K562 (cell line): ENCODE measurements at places on chromosomes 12 and 14. TPM values are rescaled to one million over a fixed set of nuclear protein-coding genes. Genes with fewer than 3 reads are reported as not detected.
A peak's percentile ranks its signal among the peaks of the same experiment; 100 is the strongest.

Gene CELA1
- 0.22 TPM in 1 of 2 replicates, not detected in the other for total RNA-seq

Gene PRH1
- total RNA-seq = 4.1 and 6.0 TPM in 2 replicates

GRCh38 chr12:78002878-78003277 is 172.2 kb downstream of the NAV3 start:
- no peak for DNase-seq

Gene SLC38A4
- total RNA-seq = 0.09 and 0.16 TPM in 2 replicates

DNA sequence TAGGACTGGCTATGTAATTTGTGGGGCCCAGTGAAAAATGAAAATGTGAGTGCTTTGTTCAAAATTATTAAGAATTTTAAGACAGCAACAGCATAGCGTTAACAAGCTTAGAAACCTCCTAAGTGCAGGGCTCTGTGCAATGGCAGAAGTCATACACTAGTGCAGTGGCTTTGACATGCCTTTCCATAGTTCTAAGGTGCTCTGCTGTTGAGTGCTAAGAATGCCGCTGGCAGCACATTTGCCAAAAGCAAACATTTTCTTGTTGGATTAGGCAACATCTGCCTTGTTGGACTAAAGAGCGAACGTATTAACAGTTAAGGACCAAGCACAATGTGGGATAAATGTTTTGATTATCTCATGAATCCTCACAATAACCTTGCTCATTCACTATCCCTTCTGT is 244.9 kb upstream of the PDE3A start:
- no peak for DNase-seq

DNA sequence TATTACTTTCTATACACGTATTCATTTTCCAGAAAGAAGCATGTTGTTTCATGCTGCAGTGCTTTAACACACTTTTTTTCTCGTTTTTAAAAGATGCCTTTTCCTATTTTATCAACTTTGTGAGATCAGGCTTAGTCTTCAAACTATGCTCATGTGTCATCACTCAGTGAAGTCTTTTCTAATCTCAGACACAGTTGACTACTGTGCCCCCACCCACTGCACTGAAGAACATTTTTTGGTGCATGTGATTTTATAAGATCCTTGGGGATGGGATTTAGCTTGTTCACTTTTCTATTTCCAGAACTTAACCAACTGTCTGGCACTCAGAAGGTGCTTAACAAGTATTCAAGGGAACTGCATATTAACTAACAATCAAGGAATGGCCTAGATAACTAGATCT is 85.5 kb downstream of the CDK17 start:
- DNase-seq = no peak

DNA sequence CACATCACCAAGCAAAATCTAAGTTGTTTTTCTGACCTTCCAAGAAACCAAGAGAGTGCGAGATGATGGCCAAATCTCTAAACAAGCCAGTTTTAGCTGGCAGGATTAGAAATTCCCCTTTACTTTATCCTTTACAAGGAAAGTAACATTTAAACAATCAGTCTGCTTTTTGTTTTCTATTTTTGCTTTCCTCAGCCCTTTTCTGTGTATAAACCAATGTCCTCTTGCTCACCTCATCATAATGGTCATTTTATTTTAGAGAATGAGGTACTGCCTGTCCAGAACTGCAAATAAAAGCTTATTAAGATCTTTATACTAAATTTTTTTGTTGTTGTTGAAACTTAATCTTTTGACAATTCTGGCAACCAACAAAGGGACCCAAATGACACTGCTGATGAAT is 442.4 kb upstream of the GARIN6 start:
- no peak for DNase-seq

GRCh38 chr14:98960617-98961013 is 311.4 kb downstream of the BCL11B start:
- DNase-seq = no peak

GRCh38 chr12:2408262-2408661 is 355.5 kb downstream of the CACNA1C start:
- no peak for DNase-seq

GRCh38 chr14:39491134-39491571 is 58.9 kb upstream of the FBXO33 start:
- DNase-seq = peak; percentile 6

- no peak for DNase-seq
Measured at GRCh38 chr12:2633176-2633824, 161.5 kb upstream of the FKBP4 start.

GRCh38 chr14:93830753-93831461 is 42.6 kb upstream of the PRIMA1 start:
- DNase-seq = no peak

GRCh38 chr12:51961834-51962233 is 10.3 kb downstream of the ACVR1B start:
- no peak for DNase-seq

Gene HHIPL1
- not detected in 2 replicates for total RNA-seq

GRCh38 chr12:121804417-121805111 is 755 bp downstream of the SETD1B start:
- DNase-seq = peak; percentile 34

DNA sequence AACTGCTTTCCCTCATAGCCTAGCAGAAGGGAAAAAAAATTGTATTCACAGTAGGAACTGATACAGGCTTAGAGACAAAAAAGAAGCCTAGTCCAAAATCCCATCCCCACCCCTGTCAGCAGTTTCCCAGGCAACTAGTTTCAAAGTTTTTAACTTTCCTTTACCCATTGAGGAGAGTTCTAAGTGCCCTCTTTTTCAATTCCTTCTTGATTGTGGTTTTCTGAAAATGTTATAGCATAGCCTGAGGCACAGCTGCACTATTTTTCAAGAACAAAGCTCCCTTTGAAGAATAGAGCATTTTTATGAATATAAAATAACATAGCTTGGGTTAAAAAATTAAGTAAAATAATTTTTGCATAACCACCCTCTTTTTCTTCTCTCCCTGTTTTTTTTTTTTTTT is 81.6 kb downstream of the IPO8 start:
- DNase-seq = no peak

Gene MARCHF9
- 10.1 and 10.7 TPM in 2 replicates for total RNA-seq

- no peak for DNase-seq
Measured at GRCh38 chr14:104999361-104999760, 13.8 kb downstream of the CLBA1 start.

Gene ATF7
- 20.7 and 23.8 TPM in 2 replicates for total RNA-seq

DNA sequence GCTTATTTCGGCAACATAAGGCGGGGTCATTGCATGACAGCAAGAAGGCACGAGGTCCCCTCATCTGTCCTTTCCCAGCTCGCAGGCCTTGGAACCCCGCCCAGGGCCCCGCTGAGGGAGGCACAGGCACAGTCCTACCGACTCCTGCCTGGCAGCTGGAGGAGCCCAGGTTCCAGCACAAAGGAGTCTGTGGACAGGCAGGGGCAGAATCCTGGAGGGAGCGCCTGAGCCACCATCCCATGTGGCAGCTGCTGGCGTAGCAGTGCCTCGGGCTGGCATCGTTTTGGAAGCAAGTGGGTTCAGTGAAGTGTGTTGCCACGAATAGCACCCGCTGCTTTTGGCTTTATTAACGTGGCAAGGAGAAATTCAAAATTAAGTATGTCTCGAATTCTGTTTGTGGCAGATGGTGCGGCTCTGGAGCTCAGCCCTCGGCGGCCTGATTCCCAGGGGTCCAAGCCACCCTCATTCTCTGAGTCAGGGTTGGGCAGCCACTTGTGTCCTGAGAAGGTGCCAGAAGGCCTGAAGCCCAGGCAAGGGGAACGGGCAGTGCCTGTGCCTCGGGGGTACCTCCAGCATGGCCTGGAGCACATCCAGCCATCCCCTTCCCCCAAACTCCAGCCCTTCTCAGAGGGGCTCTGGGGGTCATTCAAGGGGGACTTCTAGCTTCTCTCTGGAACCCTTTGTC is 35.9 kb downstream of the SLC8B1 start:
- no peak for DNase-seq

Gene JDP2
- 8.9 and 9.6 TPM in 2 replicates for total RNA-seq

- no peak for DNase-seq
Measured at GRCh38 chr12:28456934-28457710, 266.9 kb downstream of the CCDC91 start.

GRCh38 chr12:106205208-106206069 is 42.4 kb downstream of the CKAP4 start:
- DNase-seq = no peak

DNA sequence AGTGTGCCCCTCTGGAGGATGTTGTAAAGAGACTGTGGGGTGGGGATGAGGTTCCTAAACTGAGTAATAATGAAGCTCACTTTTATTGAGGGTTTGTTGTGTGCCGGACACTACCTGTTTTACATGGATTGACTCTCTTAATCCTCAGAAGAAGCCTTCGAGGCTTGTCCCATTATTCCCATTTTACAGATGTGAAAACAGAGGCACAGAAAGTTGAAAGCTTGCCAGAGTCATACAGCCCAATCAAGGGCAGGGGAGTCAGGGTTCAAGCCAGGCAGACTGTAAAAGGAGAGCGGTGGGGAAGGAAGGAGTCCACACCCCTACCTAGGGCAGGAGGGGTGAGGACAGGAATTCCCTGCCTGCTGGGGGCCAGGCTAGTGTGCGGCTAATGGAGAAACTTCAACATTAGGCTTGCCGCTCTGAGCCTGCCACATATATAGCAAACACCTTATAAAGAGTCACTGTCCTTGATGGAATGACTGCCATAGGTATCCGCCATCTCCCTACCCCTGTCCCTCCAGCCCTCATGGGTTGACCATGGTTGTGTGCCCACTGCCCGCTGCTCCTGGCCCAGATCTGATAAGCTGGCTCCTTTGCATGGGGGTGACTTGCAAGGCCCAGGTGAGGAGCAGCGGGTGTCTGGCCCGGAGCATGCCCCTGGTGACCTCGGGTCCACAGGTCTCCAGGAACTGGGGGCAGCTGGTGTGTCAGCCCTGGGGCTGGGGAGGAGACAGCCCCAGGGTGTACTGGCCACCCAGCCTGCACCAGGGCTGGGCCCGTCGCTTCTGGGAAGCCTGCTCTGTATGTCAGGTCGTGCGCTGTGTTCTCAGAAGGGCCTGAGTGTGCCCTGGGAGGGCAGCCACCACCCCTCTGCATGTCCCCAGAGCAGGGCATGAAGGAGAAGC is 12.2 kb downstream of the ORAI1 start:
- DNase-seq = no peak

- no peak for DNase-seq
Measured at GRCh38 chr12:47121146-47121545, 41.4 kb upstream of the AMIGO2 start.

- no peak for DNase-seq
Measured at GRCh38 chr12:46920499-46920898, 94.7 kb upstream of the SLC38A4 start.

Gene OR4Q3
- total RNA-seq = not detected in 2 replicates

Gene STRN3
- total RNA-seq = 17.6 and 19.9 TPM in 2 replicates

Gene PLEKHG3
- 0.11 and 0.16 TPM in 2 replicates for total RNA-seq

- DNase-seq = no peak
Measured at GRCh38 chr12:50927356-50927755, 25.0 kb upstream of the HIGD1C start.

GRCh38 chr12:113893221-113893620 is 72.9 kb downstream of the RBM19 start:
- no peak for DNase-seq

- DNase-seq = no peak
Measured at GRCh38 chr14:91041450-91041849, 19.0 kb downstream of the RPS6KA5 start.

DNA sequence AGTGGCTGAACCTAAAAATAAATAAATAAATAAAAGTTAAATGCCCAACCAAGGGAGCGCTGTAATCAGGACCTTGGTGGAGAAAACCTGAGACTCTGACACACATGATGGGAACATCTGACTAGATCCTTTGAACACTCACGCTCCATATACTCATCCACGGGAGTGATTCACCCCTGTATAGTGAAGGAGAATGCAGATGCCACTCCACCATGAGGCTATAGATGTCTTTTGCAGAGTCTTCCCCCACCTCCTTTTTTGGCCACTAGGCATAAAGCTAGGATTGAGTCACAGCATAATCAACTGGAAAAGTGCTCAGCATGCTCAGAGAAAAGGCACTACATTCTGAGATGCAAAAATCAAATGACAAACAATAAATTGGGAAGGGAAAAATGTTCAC is 19.0 kb downstream of the ADAM20 start:
- no peak for DNase-seq

- DNase-seq = peak; percentile 61
Measured at GRCh38 chr12:121800694-121801594, 2.9 kb upstream of the SETD1B start.

GRCh38 chr14:77914073-77914721 is 114.3 kb downstream of the ADCK1 start:
- peak; percentile 67 for DNase-seq

DNA sequence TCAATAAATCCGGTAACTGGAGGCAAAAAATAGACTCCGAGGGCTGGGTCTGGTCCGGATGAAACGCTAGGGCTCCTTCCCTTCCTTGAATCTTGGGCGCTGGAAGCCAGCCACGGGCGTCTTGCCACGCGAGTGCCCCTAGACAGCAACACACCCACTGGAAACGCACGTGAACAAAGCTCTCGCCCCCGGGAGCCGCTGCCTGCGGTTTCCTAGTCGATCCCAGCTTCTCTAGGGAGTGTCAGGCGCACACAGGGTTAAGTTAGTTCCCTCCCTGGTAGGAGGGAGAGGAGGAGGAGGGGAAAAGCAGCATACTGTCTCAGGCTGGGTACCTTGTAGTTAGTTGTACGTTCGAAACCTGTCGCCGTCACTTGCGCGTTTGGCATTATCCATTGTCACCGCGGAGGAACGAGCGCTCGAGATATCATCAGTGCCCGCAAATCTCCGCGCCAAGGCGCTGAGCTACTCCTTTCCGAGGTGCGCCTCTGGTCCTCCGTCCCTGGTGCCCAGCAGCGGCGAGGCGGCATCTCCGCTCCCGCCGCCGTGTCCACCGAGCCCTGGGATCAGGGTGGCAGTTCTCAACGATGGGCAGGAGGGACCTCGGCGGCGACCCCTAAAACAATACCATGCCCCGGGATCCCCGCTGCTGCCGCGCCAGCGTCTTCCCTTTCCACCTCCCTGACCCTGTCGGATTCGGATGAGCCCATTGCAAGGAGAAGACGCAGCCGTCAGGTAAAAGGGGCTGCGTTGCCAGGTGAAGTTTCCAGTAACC is at the start of gene FLRT2:
Gene FLRT2, plus strand, starts transcription at position 342 of the 772 bp plus-strand sequence. CDS start 91,371 bp downstream, outside the sequence.
- DNase-seq = no peak

- DNase-seq = no peak
Measured at GRCh38 chr12:13206560-13206897, 10.0 kb downstream of the EMP1 start.

Gene CLEC14A
- total RNA-seq = not detected in 2 replicates

- no peak for DNase-seq
Measured at GRCh38 chr12:58252914-58253313, 311.5 kb downstream of the ATP23 start.

Gene PZP
- not detected in 2 replicates for total RNA-seq

Gene DENND5B
- total RNA-seq = 4.5 and 5.0 TPM in 2 replicates

GRCh38 chr12:43277651-43278540 is 274.1 kb downstream of the ADAMTS20 start:
- DNase-seq = no peak

GRCh38 chr12:68420225-68421010 is 88.3 kb upstream of the MDM1 start:
- DNase-seq = no peak

DNA sequence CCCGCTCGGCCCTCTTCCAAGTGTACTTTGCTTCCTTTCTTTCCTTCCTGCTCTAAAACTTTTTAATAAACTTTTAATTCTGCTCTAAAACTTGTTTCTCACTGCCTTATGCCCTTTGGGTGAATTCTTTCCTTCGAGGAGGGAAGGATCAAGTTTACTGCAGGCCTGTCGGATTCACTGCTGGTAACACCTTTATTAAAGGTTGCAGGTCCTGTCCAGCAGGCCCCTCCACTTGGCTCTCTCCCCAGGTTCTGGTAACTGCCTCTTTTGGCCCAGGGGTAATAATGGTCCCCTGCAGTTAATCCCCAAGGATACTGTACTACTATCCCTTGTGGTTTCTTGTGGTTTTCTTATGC is 152.7 kb upstream of the EEA1 start:
- DNase-seq = no peak

GRCh38 chr14:50603565-50603964 is 43.6 kb downstream of the ATL1 start:
- no peak for DNase-seq

- DNase-seq = no peak
Measured at GRCh38 chr12:62618930-62619329, 152.3 kb downstream of the MON2 start.
